Stimulated activated CD4-positive, alpha-beta T cell treated with anti-CD3 and anti-CD28 coated beads, Interleukin-4, amount 100 ng/mL, for 24 hours (primary cell): ENCODE measurements at places on chromosomes 2 and 18.
A peak's percentile ranks its signal among the peaks of the same experiment; 100 is the strongest.

- DNase-seq, result no peak
Observed at GRCh38 chr2:159177957-159178356, 108.5 kb downstream of the WDSUB1 start.

- no peak for DNase-seq
Observed at GRCh38 chr2:67752969-67753368, 309.8 kb downstream of the C1D start.

DNA sequence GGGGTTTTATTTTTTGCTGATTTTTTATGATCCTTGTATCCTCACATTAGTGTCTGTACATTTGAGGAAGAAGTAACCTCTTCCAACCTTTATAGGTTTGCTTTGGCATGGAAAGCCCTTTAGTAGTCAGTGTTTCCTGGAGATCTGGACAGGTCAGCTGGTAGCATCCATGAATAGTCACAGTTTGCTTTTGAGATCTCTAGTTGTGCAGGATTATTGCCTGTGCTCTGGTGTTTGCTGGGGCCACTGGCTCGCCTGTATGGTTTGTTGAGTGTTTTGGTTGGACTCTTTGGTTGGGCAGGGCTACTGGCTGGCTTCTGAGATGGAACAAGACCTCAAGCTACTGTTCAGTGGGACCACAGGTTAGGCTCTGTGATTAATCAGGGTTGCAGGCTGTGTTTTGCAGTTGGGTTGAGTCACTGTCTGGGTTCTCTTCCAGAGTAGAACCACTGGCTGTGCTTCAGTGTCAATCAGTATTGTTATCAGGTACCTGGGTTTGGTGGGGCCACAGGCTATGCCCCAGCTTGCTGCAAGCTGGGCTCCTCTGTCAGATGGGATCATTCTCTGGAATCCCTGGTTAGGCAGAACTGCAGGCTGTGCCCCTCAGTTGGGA is 20.0 kb downstream of the SP140L start:
- DNase-seq, result peak; percentile 18

GRCh38 chr2:7190587-7191324 is 273.5 kb downstream of the RNF144A start:
- no peak for DNase-seq

GRCh38 chr2:102839668-102840388 is 78.0 kb downstream of the TMEM182 start:
- peak; percentile 39 for DNase-seq

GRCh38 chr2:152303951-152304350 is 31.0 kb upstream of the FMNL2 start:
- DNase-seq, result no peak

DNA sequence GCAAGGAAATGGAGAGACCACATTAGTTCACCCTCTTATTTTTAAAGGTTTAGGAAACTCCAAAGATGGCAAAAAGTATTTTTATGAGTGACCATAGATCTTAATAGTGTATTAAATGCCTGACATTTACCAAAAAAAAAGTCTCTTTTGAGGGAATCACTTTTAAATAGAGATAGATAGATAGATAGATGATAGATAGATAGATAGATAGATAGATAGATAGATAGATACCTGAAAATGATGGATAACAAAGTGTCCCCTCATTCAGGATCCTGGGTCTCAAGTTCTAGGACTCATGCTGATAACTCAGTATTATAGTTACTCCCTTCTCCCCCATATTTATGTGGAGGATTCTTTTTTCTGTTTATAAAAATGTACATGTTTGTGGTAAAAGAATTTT is 52.8 kb downstream of the FARP2 start:
- DNase-seq, result no peak

- DNase-seq, result no peak
Observed at GRCh38 chr2:2743164-2743571, 412.1 kb upstream of the MYT1L start.

GRCh38 chr2:5673145-5674025 is 18.8 kb upstream of the SOX11 start:
- DNase-seq, result no peak

DNA sequence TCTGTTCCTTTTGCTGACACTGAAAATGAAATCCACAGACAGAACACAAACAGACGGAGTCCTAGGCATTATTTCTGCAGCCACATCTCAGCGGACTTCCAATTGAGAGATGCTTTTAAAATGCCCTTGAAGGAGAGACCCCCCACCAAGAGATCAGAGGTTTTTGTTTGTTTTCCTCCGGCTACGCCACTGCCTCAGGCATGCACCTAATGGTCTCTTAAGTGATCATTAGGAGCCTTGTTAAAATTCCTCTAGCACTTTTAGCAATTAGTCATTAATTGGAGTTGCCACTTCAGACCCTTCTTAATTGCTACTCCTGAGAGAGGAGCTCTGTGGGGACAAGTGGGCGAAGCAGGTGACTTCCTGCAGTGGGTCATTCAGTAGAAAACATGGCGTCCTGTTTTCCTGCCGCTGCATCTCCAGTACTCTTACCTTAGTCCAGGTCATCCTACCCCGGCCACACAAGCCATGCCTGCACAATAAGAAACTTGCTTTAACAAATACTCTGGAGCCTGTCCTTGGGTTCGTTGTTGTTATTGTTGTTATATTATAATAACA is 257.7 kb upstream of the CHAC2 start:
- DNase-seq, result no peak

DNA sequence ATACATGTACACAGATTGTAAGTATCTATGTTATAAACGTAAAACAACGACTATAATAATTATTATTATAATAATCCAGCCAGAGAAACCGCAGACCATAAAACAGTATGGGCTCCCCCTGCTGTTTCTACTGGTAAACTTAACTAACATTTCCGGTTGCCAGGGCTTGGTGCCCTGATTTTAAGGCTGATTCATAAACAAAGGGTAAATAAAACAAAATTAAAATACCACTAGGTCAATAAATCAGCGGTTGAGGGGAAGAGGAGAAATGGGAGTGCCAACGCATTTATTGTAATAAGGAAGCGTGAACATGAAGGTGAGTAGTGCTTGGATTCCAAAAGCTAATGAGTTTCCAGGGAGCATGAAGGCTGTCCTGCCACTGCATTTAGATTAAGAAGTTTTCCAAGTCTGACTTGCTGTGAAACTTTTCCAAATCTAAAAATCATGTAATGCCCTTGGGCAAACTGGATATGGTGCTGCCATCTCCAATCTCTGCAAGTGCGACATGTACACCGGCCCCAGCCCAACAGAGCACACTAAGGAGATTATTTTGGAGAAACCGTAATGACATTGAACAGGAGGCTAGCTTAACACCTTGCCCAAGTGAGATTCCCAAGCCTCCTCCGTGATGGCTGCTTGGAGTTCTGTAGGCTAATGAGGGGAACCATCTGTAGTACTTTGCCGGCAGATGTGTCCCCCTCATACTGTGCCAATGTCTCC is 50.7 kb upstream of the HNRNPA3 start:
- DNase-seq, result peak; percentile 20

GRCh38 chr2:33859811-33860461 is 260.8 kb upstream of the FAM98A start:
- DNase-seq, result no peak

- DNase-seq, result peak; percentile 30
Observed at GRCh38 chr2:172962824-172963223, 112.8 kb upstream of the MAP3K20 start.

DNA sequence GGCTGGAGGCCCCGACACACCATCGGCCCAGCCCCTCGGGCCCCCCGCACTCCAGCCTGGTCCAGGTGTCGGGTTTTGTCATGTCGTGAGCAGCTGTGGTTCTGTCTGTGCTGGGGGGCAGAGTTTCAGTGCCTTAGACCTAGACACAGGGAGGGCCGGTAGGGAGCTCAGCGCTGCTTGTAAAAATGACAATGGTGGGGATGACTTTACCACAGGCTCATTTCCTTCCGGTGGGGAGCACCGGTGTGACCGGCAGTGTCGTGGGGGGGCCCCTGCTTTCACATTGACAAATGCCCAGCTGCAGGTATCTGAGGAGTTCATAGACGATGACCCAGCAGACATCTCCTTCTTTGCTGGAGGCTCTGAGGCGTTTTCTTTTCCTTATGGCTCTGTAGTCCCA is 66.9 kb downstream of the STK25 start:
- no peak for DNase-seq

- no peak for DNase-seq
Observed at GRCh38 chr18:43442571-43442970, 165.3 kb upstream of the SYT4 start.
